Activated T-cell treated with anti-CD3 and anti-CD28 coated beads, Interleukin-2, amount 50 U/mL, for 4 hours (primary cell): ENCODE measurements at places on chromosomes 2 and 18. TPM values are rescaled to one million over a fixed set of nuclear protein-coding genes. Genes with fewer than 3 reads are reported as not detected.
A peak's percentile ranks its signal among the peaks of the same experiment; 100 is the strongest.

GRCh38 chr2:37414470-37414949, 70.1 kb downstream of the QPCT start:
- DNase-seq, result no peak

DNA sequence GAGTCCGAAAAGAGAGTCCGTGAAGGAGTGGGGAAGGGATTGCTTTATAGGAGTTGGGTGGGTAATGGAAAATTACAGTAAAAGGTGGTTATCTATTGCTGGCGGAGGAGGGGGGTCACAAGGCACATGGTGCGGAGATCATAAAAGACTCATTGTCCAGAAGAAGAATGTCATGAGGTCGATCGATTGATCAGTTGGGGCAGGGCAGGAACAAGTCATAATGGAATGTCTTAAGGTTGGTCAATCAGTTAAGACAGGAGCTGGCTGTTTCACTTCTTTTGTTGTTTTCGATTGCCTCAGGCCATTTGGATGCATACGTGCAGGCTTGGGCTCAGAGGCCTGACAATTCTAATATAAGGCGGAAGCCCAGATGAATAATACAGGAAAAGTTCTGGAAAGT, 473.0 kb upstream of the TNP1 start:
- no peak for DNase-seq

DNA sequence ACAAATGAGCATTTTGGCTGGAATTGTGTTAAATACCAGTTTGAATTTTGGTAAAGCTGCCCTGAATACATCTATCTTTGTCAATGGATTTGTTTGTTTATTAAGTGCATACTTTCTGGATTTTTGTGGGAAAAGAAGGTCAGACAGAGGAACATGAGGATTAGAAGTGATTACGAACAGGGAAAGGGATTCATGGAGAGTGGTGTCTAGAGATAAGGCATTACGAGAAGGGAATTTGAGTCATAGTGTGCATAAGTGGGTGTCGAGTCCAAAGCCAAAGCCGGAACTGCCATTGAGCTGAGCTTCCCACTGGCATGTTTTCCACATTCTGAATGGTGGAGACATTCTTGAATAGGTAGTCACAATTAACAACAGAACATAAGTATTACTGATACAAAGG, 68.9 kb upstream of the EFEMP1 start:
- DNase-seq, result no peak

DNA sequence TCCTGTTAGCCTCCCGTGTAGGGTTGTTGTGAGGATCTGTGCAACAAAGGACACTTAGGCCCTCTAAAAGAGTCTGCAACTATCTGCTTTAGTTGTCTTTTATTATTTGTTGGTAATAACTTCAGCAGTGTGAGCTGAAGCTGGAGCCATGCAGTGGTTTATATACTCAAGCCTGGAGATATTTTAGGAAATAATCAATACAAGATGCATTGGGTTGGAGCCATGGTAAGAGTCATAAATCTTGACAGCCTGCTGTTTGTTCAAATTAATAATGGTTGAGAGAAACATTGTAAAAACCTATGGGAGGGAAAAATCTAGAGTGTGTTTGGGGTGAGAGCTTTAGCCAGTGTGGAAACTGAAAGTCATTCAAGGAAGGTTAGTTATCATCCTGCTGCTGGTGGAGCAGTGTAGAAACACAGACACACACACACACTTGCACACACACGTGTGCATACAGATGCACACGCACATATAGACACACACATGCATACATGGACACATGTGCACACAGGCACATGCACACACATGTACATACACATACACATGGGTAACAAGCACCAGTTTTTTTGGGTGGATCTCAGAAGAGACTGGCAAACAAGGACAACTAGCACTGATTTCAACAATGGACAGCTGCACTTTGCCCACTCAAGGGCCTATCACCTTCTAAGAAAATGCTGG, 51.0 kb downstream of the ACOXL start:
- no peak for DNase-seq

DNA sequence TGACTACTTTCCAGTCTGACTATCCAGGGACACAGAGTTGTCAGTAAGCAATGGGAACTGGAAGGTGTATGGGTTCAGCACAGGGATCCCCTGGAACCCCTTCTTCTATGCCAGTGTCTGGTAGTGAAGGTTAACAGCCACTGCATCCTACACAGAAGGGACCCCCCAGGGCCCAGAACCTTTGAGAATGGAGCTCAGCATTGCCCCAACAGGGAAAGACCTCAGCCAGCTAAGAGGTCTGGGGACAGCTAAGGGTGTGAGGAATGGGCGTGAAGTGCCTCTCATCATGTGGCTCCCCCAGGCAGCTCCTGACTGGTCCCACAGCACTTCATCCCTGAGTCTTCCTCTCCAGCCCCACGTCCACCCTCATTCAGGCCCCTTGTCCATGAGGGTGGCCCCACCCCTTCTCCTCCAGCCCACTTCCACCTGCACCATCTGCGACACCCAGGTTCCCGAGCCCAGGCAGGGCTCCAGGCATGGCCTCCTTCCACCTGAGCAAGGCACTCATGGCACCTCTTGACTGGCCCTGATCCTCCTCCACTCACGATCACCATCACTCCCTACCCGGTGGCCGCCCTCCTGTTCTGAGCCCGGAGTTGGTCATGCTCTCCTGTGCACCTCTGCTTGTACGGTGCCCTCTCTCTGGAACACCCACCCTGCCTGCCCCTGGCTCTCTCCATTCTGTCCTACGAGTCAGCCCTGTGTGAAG, 77.1 kb downstream of the SFXN5 start:
- DNase-seq, result no peak

- no peak for DNase-seq
These were observed 64.8 kb downstream of the CALCRL start for GRCh38 chr2:187383043-187383800.

GRCh38 chr2:107263628-107264027, 377.7 kb upstream of the ST6GAL2 start:
- no peak for DNase-seq

GRCh38 chr2:97646977-97647376, 1.1 kb downstream of the COX5B start:
- DNase-seq, result no peak

- DNase-seq, result no peak
These were observed 28.3 kb upstream of the OTOS start for GRCh38 chr2:240168546-240169361.

- DNase-seq, result no peak
These were observed 68.2 kb downstream of the ZSWIM2 start for GRCh38 chr2:186780701-186781316.

- no peak for DNase-seq
These were observed 327.1 kb downstream of the CMPK2 start for GRCh38 chr2:6538607-6539006.

DNA sequence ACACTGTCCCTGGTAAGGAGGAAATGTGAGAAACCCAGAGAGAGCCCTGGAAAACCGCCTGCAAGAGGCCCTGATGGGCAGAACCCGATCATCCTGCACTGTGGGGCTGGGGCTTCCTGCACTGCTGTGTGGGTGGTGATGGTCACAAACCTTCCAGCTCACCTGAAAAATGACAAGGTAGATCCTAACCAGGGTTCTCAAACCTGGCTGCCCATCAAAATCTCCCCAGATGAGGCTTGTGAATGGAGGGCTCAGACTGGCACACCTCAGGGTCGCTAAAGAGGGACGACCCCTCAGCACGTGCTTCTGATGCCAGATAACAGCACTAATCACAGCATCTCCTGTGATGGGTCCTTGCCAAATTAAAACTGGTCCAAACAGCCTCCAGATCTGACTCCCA, 74.7 kb downstream of the GYPC start:
- DNase-seq, result no peak

GRCh38 chr2:102922321-102922720, 160.5 kb downstream of the TMEM182 start:
- no peak for DNase-seq

DNA sequence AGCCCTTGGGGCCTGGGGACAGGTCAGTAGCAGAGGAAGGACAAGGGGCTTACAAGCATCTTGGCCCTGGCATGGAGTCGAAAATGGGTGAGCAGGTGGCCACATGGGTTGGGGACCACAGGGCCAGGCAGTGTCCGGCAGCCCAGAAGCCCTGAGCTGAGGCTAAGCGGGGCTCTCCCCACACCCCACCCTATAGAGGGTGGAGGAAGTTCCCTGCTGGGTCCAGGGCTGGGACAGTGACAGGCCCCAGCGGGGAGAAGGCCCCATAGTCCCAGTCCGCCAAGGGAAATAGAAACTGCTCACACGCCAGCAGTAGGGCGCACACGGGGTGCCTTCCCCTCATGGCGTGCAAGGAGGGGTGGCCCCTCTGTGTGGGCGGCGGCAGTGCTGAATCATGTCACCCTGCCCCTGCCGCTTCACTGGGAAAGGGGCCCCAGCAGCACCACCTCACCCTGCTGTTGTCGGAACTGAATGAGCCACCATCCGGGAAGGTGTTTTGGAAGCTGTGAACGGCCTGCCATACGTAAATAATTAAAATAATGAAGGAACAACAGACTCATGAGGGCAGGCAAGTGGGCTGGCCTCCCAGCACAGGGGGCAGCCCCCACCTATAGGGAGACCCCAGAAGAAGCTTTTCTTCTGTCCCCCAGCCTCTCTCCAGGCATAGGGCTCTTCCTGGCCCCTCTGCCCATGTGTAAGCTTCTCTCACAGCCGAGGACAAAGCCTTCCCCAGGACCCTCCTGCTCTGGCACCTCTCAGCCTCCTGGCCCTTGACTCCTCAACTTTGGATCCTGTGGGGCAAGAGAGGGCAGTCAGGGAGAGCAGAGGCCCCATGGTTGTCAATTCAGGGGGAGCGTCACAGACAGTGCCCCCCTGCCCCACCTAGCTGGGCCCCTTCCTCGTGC, 12.7 kb upstream of the DUSP2 start:
- peak; percentile 94 for DNase-seq

DNA sequence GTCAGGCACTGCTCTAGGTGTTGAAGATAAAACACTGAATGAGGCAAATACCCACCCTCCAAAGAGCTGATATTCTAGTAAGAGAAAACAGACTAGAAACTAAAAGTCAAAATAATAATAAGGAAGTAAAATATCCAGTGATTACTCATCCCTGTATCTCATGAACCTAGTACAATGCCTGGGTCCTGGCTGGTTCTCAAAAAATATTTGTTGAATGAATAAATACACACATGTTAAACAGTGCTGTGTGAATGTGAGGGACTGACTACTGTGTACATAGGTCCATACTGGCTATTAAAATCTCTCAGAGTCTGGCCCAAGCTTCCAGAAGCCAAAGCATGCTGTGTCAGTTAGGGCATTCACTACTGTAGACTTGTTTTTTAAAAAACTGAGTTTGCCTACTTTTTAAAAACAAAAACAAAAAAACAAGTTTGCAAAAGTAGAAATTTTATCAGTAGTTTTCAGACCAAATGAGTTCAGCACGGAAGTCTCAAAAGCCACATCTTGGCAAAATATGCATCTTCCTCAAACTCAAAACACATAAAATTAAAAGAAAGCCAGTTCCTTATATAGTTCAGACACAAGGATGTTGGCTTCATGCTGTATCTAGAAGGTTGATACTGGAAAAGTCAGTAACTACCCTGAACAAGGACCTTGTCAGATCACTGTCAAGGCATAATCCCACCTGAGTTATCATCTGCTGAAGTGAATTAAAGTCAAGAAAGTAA, 136.2 kb downstream of the THADA start:
- DNase-seq, result no peak

DNA sequence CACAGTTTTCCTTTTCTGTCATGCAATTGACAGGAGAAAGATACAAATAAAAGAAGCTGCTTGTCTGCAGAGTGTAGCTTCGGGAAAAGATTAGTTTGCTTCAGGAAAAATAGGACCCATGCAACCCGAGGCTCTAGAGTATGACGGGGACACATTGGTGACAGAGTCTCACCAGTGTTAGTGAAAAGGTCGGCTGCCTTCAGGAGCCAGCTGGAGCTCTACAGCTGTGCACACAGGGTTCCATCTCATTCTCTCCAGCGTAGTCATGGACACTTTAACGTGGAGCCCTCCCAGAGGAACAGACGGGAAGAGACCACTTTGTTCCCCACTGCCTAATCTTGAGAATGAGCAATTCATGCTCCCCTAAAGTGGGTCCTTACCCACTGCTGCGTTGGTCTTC, 42.9 kb downstream of the FECH start:
- DNase-seq, result no peak

- DNase-seq, result no peak
These were observed 167.8 kb upstream of the VRK2 start for GRCh38 chr2:57878866-57879210.

DNA sequence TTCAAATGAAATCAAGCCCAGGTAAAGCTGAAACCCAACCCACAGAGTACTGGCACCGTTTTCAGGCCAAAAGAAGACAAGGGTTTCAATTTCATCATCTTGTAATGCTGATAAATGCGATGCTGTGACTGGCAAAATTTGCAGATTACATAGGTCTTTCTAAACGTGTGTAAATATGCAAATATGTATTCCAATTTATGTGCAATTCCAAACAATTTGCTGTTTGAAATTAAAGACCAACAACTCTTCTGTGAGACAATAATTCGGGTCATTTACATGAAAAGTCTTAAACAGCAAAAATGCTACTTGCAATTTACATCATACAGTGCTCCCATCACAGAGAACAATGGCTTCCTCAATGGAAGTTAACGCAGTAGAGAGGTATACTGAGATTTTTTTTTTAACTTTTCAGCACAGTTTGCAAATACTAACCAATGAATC, 2.8 kb upstream of the ZNF532 start:
- DNase-seq, result no peak

DNA sequence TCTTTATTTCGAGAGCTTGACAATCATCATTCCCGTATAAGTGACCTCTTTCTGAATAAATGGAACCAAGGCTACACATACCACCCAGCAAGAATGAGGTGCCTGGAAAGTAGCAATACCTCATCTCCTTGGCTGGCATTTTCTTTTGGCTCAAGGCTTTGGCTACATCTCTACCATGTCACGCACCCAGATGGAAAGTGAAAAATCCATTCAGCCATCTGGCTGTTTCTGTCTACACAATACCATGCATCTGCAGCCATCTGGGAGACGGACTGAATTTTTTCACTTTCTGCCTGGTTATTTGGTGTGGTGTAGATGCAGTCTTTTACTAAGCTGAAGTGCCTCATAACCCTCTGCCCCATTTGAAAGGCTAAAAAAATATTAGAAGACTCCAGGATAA, 566.9 kb downstream of the BCL11A start:
- no peak for DNase-seq

Gene GCC2
- 28.0 TPM for total RNA-seq

Gene FBXO48
- 0.43 TPM for total RNA-seq

Gene ST6GAL2
- not detected for total RNA-seq

Gene RND3
- 0.16 TPM for total RNA-seq

Gene C2orf81
- total RNA-seq, result 1.4 TPM

Gene INO80D
- total RNA-seq, result 22.3 TPM

Gene LCT
- total RNA-seq, result 0.05 TPM

Gene DCDC2C
- total RNA-seq, result not detected

Gene ASB18
- not detected for total RNA-seq

Gene SLC19A3
- total RNA-seq, result not detected
